Stimulated activated CD4-positive, alpha-beta T cell treated with anti-CD3 and anti-CD28 coated beads, Interleukin-15, amount 100 ng/mL, for 1 hour (primary cell): ENCODE measurements at places on chromosomes 7 and 10.

DNA sequence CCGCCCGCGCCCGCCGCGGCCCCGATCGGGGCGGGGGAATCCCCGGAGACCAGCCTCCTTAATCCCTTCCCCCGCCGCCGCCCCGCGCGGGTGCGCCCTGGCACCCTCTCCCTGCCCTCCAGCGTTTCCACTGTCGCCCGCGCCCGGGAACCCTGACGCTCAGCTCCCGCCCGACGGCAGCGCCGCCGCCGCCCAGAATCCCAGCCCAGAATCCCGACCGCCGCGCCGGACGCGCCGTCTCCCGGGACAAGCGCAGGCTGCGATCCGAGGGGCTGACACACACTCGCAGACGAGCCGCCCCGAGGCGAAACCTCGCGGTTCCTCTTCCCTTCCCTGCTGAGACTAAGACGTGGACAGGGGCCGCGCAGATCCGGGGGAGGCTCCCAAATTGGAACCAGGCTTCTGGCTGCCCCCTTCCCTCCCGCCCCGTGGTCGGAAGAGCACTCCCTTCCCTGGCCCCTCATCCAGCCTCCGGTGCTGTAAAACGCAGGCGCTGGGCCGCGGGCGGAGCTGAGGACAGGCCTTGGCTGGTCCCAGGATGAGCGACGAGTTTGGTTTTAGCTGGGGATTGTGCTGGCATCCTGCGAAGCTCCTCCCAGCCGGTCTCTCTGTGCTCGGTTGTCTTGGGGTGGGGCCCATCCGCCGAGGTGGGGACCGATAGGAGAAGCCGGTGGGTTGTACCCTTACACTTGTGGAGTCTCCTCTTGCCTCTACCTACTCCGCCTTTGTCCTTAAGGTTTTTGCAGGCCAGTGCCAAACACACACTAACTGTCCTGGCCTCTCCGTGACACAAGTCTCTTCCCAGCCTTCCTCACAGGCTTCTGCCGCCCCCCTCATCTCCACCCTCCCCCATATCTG is 1.1 kb downstream of the MARVELD1 start:
- DNase-seq = no peak

- no peak for DNase-seq
Measured at GRCh38 chr10:130339911-130340310, 203.7 kb downstream of the GLRX3 start.

GRCh38 chr7:116776610-116777289 is 85.6 kb upstream of the CAPZA2 start:
- no peak for DNase-seq

DNA sequence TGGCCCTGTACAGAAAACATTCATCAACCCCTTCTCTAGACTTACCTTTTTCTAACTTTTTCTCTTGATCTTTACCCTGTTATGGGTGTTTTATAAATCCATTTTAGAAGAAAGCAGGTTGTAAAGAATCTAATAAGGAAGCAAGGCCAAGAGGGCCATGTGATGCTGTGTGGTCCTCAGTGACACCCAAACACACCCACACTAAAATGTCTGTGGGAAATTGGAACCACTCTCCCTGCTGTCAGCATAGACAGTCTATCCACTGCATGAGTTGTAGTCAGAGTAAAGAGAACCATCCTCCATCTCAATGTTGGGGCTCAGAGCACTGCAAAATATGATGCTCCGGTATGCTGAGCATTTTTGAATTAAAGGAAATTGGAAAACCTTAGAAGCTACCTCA is 235.5 kb downstream of the SKIDA1 start:
- DNase-seq = no peak

- no peak for DNase-seq
Measured at GRCh38 chr10:127215866-127216265, 19.5 kb upstream of the INSYN2A start.

DNA sequence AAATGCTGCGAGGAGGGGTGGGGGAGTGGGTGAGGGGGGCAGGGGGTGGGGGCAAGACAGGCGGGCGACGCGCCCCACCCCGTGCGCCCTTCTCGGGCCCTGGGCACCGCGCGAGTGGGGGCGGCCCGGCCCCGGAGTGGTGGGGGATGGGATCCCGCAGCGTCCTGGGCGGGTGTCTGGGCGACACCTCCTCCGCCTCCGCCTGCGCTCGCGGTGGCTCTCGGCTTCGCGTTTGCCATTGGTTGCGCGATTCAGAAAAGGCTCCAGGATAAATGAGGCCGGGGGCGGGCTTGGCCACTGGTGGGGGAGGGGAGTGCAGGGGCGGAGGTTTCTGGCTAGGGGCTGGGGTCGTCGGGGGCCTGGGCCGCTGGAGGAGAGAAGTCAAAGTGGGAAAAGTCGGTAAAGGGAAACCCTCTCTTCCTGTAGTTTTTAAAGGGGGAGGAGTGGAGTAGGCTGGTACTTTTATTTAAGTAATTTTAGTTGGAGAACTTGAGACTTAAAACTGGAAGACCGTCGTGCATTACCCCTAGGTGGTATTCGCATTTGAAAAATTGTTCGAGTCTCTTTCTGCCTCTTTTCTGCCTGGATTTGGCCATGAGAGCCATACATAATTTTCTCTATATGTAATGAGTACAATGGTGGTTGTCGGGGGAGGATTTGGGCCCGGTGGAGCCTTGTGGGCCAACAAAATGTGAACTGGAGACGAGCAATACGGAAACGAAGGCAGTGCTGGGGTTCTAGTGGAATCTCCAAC is 992 bp upstream of the IGF2BP3 start:
- DNase-seq = no peak

DNA sequence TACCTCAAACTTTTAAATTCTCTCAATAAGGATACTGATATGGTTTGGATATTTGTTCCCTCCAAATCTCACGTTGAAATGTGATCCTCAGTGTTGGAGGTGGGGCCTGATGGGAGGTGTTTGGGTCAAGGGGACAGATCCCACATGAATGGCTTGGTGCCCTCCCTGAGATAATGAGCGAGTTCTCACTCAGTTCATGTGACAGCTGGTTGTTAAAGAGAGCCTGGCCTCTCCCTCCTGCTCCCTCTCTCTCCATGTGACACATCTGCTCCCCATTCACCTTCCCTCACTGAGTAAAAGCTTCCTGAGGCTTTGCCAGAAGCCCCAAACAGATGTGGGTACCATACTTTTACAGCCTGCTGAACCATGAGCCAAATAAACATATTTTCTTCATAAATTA is 19.2 kb downstream of the ABCB4 start:
- DNase-seq = no peak

DNA sequence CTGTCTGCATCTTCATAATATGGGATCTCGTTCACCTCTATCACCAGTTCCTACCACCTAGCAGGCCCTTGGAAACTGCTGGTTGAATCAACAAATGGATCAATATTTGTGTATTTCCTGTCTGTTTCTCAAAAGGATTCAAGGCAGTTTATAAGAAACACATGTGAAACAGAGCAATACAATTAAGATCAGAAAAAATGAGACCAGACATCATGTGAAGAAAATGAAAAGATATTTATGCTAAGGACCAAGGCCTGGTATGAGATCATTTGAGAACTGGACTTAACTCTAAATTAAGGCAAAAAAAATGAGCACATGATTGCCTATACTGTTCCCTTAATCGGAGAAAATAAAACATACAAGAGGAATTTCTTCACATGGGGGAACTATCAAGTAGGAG is 589.0 kb downstream of the SUGCT start:
- no peak for DNase-seq

GRCh38 chr7:130951303-130951975 is 217.4 kb upstream of the KLF14 start:
- no peak for DNase-seq

DNA sequence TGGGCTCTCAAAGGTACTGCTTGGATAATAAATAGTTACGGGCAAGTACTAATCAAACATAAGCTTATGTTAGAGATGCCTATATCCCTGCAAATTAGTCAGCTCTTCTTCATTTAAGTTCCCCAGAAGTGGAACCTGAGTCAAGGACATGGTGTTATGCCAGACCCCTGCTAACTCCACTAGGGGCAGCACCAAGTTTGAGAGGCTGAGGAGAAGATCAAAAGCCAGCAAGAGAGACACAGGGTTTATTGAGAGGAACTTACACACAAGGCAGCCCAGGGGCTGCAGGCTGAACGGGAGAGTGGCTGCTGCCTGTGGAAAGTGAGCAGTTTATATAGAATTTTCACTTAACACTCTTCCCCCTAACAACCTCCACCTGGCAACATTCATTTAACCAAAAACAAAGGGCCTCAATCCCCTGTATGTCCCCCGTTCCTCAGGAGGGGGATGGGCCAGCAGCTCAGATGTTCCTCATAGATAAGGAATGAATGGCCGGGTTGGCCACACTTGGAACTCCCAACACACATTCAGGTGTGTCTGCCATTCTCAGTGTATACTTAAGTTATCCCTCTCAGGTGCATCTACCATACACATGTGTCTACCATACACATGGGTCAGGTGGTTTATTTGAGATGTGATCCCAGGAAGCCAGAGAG is 62.6 kb upstream of the GHITM start:
- DNase-seq = no peak

DNA sequence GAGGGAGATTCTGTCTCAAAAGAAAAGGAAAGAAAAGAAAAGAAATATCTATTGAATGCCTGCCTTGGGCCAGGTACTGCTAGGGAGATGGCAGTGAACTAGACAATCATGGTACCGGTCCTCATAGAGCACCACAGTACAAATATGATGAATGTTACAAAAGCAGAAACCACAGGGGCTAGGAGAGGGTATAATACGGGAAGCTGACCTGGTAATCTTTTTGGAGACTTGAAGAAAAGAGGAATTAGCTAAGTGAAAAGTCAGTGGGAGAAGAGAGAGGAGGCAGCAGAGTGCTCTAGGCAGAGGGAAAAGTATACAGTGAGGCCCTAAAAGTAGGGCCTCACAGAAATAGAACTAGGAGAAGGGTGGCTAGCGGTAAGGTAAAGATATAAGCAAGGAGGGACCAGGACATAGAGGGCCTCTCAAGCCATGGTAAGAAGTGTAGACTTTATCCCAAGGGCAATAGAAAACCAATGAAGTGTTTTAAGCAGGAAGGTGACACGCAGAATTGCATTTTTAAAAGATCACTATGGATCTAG is 42.8 kb upstream of the WNT8B start:
- DNase-seq = no peak

- no peak for DNase-seq
Measured at GRCh38 chr10:95748349-95748748, 7.6 kb upstream of the ENTPD1 start.

DNA sequence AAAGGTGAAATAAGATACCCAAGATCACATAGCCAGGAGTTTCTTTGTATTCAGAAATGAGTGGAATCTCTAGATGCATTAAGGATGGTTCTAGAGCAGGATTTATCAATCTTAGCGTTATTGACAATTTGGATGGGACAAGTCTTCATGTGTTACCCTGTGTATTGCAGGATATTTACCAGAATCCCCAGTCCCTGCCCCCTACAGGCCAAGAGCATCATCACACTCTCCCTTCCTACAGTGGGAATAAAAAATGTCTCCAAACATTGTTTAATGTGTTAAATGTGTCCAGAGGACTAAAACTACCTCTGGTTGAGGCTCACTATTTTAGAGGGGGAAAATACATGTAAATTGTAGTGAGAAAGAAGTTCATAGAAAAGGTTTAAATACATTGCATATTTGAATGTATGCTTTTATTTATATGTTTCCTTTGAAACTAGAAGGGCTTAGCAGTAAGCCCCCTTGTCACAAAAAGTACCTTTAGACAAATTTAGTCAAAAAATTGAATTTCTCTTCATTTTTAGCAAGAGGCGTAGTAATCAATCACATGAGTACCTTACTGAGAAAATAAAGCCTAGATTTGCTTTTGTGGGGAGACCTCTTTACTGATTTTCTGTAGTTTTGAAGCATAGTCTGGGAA is 141.2 kb downstream of the MLLT10 start:
- no peak for DNase-seq

GRCh38 chr7:81051811-81052413 is 133.1 kb upstream of the SEMA3C start:
- DNase-seq = no peak

DNA sequence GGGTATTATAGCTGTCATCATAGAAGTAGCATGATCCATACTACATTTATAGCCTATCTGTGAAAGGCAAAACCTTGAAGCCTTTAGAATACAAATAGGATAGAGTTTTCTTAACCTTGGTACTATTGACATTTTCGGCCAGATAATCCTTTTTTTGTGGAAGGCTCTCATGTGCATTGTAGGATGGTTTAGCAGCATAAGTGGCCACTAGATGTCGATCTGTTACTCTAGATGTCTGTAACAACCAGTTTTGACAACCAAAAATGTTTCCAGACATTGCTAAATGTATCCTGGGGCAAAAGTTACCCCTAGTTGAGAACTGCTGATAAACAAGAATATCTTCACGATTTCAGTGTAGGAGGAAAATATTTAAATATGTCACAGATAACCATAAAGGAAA is 319.4 kb upstream of the GALNT17 start:
- DNase-seq = no peak

GRCh38 chr7:11427686-11428273 is 404.2 kb downstream of the THSD7A start:
- no peak for DNase-seq

DNA sequence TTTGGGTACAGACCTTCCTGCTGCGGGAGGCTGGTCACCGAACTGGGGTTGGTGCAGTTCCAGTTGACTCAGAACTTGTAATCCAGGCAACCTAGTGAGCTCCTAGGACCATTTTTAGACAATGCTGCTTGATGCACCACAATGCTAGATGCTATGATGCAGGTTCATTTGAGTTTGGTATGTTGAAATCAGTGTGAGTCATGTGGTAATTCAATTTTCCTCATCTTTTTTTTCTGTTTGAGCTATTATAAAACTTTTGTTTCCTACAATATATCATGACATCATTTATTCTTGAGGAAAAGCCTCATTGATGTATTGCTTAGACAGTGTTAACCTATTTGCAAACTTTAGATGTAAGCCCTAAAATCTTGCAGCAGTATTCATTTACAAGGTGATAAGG is 40.9 kb upstream of the MTPN start:
- no peak for DNase-seq

DNA sequence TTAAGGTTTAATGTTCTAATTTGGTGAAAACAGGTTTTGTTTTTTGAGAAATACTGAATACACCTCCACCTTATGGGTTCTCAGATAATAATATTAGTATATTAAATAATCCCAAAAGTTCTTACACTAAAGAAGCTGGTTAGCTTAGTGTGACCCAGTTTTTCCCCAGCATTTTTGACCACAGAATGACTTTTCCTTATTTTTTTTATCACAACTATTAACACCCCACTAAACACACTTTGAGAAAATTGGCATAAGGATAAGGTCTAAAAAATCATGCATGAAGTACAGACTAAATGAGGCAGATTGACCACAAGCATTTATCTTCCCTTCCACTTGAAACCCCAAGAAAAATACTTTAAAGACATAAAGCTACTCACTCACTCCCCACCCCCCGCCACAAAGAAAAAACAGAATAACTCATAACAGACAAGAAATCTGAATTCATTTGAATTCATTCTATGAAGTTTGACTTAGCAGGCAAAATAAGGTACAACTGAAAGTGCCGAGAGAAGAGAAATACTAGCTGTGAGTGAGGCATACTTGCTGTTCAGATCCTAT is 49.7 kb upstream of the WNT16 start:
- DNase-seq = no peak

GRCh38 chr7:45872116-45873034 is 507 bp downstream of the CCDC201 start:
- no peak for DNase-seq
